ENCODE measurements at places on chromosomes 3 and 15.

GRCh38 chr3:49606427-49606826 lies 52.1 kb downstream of the BSN start:
- no peak for ATAC-seq

- ATAC-seq: no peak
These were observed 38.8 kb downstream of the IMPG2 start for GRCh38 chr3:101281521-101282030.

DNA sequence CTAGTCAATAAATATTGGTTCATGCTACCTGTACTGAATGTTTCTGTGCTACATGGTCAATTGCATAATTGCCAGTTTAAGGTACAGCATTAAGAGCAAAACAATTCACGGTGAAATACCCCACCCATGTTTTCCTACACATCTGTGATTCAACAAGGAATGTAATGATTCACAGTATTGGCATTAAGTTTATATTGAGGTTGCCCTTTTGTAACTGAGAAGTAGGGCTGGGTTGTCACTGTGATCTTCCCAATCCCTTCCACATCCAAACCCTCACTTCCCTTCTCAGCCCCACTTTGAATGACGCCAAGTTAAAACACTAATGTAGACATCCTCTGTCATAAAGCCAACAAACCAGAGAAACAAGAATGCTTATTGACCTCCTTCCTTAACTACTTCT lies 112.0 kb upstream of the TJP1 start:
- ATAC-seq: no peak

DNA sequence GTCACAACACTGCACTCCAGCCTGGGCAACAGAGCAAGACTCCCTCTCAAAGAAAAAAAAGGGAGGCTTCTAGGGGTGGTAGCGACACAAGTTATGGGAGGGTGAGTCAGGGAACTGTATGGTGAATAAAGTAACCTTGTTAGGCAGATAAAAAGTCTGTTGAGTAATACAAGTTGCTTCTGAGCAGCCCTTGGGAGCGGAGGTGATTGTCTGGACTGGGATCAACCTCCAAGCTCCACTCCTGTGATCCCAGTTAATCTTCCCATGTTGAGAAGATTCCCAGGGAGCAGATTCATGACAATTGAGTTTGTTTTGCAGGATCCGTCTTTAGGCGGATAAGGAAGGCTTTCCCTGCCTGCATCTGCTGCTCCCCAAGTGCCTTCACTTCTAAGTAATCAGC lies 335.9 kb downstream of the THSD4 start:
- ATAC-seq: no peak

DNA sequence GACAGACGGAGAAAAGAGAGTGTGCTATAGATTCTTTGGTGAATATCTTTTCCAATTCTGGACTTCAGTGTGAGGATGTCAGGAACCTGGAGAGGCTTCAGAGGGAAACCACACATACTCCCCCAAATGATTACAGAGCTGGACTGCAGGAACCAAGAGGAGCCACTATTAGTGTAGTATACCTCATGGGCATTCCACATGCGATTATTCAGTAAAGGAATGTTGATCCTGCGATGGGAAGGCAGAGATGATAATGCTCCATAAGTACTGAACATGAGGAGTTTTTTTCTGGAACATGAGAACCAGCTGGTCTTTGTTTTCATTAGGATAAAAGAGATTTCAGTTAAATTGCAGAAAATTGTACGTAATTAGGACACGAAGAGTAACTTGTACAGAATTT lies 18.7 kb downstream of the STARD9 start:
- ATAC-seq: no peak

DNA sequence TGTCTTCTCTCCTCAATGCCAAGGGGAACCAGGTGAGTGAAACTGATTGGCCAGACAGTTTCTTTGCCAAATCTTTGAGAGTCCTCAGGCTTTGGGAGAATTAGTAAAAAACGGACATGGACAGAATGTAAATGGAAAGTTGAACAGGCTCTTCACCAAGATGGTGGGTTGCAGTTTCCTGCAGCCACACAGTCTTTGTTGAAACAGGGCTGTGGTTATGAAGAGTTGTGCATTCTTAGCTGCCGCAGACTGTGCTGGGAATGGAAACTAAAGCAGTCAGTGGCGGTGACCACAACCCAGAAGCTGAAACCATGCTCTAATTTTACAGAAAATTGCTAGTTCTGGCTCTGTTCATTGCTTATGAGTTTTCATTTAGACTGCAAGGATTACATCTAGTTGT lies 42.1 kb upstream of the TASOR start:
- ATAC-seq: peak; percentile 95

- no peak for ATAC-seq
These were observed 36.3 kb downstream of the SLC27A2 start for GRCh38 chr15:50218291-50218690.

GRCh38 chr15:54803134-54803808 lies 393.5 kb downstream of the RSL24D1 start:
- peak; percentile 86 for ATAC-seq

DNA sequence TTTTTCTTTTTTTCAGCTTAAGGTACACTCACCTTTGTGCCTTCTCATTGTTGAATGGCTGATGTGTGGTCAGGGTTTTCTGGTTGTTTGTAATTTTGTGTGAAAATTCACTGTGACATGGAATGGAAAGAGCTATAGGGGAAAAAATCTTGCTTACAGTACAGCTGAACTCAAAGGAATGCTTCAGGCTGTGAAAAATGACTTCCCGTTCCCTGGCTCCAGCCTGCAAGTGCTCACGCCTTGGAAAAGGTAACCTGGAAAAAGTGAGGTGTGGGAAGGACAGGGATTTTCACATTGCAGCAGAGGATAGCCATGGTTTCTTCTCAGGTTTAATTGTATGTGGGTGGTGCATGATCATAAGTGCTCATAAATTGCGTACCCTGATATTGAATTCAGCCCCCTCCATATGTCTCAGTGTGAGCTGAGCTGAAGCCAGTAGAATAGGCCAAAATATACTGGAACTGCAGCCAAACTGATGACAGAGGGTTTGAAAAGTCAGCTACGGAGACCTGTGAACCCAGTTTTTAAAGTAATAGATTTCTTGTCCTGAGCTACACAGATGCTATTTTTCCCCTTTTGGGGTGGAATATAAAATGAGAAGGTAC lies 228.7 kb upstream of the RASGRP1 start:
- ATAC-seq: no peak

DNA sequence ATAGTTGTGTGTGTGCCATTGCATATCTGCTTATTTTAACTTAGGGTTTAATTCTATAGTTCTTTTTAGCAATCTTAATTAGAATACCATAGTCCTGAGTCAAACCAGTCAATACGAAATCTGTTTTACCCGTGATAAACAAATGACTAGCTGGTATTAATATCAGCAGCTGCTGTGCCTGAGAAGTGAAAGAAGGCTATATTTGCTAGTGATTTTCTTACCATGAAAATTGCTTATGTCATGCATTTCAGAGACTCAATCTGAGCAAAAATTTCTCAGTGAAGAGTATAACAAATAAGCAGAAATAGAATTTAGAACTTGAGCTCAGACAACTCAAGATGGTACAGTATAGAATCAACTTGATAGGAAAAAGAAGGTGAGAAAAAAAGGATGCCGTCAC lies 820.4 kb downstream of the NAALADL2 start:
- ATAC-seq: no peak

- ATAC-seq: no peak
These were observed 131.2 kb downstream of the CTNNB1 start for GRCh38 chr3:41330465-41330864.

- no peak for ATAC-seq
These were observed 34.7 kb upstream of the PDE8A start for GRCh38 chr15:84946772-84947489.

DNA sequence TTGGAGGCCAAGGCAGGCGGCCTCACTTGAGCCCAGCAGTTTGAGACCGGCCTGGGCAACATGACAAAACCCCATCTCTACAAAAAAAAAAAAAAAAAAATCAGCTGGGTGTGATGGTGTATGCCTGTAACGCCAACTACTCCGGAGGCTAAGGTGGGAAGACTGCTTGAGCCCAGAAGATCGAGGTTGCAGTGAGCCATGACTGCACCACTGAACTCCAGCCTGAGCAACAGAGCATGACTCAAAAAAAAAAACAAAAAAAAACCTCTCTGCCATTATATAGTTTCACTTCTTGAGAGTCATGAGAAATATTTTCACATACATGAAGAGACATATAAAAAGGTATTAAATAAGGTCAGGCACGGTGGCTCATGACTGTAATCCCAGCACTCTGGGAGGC lies 45.9 kb upstream of the CP start:
- ATAC-seq: no peak

GRCh38 chr3:122055215-122055614 lies at the start of gene CD86:
TSS of gene CD86 (plus strand) at chr3:122055362. CDS start at chr3:122055490, 128 bp downstream.
- ATAC-seq: peak; percentile 82

DNA sequence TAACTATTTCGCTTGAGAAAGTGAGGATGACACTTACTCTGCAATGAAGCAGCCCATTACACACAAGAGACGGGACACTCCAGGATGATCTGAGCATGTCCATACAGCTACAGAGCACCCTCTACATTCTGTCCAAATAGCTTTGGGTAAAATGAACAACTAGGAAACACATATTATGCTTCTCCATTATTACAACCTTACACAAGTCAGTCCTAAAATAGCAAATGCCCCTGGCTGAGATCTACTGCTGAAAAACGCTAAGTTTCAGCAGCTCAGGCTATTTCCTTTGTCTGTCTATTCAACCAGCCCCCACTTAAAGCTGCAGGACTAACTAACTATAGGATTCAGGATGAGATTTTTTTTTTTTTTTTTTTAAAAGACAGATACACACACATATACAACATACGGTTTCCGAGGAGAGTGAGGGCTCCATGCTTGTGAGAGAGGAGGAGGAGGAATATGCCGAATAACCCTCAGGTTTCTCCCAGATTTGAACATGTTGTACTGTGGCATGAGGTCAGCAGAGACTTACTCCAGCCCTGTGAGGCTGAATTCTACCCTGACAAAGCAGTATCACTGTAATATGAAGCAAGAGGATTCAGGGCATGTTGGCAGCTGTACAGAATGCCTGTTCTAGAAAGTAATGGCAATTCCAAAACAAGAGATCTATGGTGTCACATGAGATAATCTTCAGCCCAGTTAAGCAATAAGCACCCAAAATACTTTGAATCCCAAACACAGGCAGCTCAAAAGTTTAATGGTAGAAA lies 117.3 kb upstream of the PLXND1 start:
- no peak for ATAC-seq

DNA sequence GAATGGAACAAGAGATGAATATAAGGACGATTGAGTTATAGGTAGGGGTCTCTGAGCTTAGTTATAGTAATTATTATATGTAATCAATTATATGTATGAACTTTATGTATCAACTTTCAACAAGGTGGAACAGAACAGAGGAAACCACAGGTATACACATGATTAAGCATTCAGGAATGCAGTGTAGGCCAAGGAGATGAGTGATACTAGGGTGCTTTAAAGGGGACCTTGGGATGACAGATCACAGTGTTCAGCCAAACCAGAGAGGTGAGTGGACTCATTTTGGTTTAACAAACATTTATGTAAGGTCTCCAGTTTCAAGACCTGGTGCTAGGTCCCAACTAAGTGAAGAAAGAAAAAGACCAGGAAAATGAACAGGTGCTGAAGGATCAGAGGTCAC lies 895.5 kb downstream of the ROBO2 start:
- no peak for ATAC-seq

GRCh38 chr15:48066456-48066855 lies 54.3 kb upstream of the SLC24A5 start:
- no peak for ATAC-seq

DNA sequence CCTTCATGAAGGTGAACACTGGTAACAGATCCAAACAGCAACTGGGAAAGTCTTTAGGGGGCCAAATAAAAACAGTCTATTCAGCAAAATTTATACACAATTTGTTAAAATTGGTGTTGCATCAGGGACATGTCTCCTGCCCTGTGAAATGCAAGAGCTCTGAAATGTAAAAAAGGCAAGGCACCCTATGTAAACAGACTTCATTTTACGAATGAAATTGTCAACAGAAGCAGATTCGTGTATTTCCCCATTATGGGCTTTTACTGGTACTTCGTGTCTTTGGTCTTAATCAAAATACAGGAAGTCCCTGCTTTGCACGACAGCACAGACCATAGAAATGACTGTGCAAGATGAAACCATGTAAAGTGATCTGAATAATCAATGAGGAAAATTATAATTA lies 127.3 kb upstream of the THBS1 start:
- peak; percentile 48 for ATAC-seq

- ATAC-seq: peak; percentile 74
These were observed 135.3 kb downstream of the PCCB start for GRCh38 chr3:136385457-136385856.

- ATAC-seq: no peak
These were observed 28.1 kb downstream of the C3orf80 start for GRCh38 chr3:160253298-160253697.

DNA sequence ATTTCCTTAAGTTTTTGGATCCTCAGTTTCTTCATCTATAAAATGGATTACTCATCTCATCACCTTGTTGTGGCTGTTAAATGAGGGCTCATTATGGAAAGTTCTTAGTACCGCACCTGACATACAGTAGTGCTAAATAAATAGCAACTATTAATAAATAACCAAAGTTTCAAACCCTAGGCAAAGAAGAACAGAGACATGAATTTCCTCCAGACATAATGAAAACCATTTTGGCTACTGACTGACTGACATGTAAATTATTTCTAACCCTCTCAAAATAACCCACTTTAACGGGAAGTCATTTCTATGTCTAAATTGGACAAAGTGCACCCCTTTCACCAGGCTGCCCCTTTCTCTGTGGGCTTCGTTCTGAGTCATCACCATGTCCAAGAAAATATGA lies 17.4 kb upstream of the KLHL6 start:
- ATAC-seq: no peak

- ATAC-seq: no peak
These were observed 41.2 kb downstream of the MAP4 start for GRCh38 chr3:47974974-47975470.

- no peak for ATAC-seq
These were observed 1.7 kb downstream of the CLDN11 start for GRCh38 chr3:170420307-170420821.

GRCh38 chr3:142509079-142509478 lies 61.2 kb upstream of the XRN1 start:
- ATAC-seq: no peak

DNA sequence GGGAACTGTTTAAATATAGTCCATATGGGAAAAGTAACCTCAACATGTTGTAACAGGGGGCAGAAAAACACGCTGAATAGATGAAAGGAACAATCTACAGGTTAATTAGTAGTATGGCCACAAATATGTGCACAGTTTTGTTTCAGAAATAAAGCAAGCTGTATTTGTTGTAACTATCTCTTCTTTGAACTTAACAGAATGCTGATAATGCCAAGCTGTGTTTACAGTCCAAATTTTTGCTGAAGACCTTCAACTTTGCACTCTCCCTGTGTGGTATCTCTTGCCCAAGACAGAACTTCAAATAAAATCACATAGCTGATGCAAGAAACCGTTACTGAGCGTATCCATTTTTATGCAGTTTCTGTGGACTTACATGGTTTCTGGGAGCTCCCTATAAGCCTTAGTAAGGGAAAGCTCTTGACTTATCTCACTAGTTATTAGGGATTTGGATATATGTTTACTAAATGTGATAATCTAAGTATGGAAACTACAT lies 425.4 kb upstream of the TPRG1 start:
- ATAC-seq: no peak

GRCh38 chr3:141241616-141242376 lies 10.2 kb downstream of the PXYLP1 start:
- ATAC-seq: no peak

Measured in activated CD4-positive, CD25-positive, alpha-beta regulatory T cell treated with anti-CD3 and anti-CD28 coated beads, Interleukin-2, amount 50 U/mL, for 24 hours (primary cell).